HL-60 (cell line): ENCODE measurements at places on chromosomes 12 and 14.

DNA sequence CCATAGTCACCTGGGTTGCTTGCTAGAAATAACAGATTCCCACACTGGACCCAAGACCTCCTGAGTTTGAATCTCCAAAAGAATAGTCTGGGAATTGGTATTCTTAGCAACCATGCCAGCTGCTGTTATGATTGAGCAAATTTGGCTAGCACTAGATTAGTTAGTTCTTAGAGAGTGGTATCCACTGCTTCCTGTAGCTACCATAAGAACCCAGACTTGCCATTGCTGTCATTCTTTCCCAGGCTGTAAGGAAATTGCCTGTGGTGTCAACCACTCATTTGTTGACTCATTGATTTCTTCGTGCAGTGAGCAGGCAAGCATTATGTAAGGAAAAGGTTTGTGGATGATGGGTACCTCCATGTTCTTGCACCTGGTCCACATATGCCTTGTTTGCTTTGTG, 201.8 kb upstream of the RGS6 start:
- DNase-seq, result no peak

DNA sequence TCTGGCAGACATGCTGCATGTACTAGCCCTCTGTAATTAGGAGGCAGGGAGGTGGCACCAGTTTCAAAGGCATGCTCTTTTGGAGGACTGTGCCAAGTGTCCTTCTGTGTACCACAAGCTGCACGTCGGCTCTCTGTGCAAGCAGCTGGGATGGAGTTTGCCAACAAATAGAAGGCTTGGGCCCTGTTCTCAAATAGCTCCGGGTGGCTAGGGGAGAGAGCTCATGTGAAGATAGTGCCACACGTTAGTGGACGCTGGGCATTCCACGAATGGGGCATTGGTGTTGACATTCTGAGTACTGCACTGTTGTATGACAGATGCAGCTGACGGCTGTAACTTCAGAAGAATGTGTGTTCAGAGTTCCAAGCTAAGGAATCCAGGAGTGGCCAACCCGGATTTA, 4.4 kb downstream of the AACS start:
- no peak for DNase-seq

- DNase-seq, result no peak
Observed at GRCh38 chr12:57793920-57794319, 11.3 kb downstream of the TSFM start.

GRCh38 chr14:53567236-53567780, 389.3 kb downstream of the BMP4 start:
- DNase-seq, result no peak

DNA sequence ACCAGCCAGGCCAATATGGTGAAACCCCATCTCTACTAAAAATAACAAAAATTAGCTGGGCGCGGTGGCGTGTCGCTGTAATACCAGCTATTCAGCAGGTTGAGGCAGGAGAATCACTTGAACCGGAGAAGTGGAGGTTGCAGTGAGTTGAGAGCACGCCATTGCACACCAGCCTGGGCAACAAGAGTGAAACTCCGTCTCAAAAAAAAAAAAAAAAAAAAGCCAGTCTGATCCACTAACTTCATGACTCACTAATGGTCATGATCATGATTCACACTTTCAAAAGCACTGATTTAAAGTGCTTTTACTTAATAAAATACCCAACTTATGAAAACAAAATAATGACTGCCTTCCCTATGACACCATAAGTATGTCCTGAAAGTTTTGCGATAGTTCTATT, 38.4 kb upstream of the CPM start:
- DNase-seq, result no peak

GRCh38 chr14:72401632-72402376, 469.6 kb downstream of the RGS6 start:
- DNase-seq, result no peak

- no peak for DNase-seq
Observed at GRCh38 chr14:64580467-64580866, 30.7 kb downstream of the PPP1R36 start.

GRCh38 chr14:89828471-89829165, 125.9 kb downstream of the EFCAB11 start:
- DNase-seq, result no peak

DNA sequence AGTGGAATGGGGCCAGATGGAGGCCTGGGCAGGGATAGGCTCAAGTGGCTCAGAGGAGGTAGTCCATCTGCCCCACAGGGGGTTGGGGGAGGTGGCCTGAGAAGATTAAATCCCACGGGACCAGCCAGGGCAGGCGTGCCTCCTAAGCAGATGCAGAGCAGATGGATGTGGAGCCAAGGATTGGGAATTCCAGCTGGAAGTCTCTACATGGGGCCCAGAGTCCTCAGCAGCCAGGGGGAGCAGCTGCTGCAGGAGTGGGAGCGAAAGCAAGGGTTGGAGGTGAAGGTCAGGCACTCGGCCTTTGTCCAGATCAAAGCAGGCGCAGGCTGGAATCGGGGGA, 42.4 kb upstream of the VRK1 start:
- no peak for DNase-seq

DNA sequence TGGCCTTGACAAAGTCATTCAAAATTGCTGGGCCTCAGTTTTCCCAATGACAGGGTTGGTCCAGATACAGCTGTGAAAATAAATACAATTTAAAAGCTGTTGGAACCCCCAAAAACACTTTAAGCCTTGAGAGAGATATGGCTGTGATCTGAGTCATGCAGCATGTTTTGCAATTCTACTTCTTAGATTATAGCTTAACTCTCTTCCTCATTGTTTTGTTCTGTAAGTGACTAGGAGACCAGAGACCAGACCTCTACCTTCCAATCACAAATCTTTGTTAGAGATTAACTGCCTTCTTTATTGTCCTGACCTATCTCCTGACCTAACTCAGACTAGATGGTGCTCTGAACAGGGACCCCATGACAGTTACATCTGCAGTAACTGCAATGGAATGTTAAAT, 198.1 kb downstream of the STXBP6 start:
- no peak for DNase-seq

DNA sequence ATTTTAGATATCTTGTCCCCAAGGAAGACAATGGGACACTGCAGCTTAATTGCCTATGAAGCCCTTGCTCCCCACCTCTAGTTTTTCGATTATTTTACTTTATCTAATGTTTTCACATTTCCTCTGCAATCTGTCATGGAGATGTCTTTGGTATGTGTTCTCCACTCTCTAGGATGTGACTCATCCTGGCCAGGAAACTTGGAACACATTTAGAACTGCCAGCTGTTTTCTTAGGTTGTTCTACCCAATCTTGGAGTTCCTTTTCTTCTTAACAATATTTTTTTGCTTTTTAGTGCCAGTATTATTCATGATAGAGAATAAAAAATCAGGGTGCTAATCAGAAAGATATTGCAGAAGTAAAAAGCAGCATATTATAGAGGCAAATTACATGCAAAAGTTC, 101.7 kb upstream of the CLEC14A start:
- no peak for DNase-seq

GRCh38 chr14:49977126-49977841, 84.4 kb downstream of the ARF6 start:
- DNase-seq, result peak; percentile 59

DNA sequence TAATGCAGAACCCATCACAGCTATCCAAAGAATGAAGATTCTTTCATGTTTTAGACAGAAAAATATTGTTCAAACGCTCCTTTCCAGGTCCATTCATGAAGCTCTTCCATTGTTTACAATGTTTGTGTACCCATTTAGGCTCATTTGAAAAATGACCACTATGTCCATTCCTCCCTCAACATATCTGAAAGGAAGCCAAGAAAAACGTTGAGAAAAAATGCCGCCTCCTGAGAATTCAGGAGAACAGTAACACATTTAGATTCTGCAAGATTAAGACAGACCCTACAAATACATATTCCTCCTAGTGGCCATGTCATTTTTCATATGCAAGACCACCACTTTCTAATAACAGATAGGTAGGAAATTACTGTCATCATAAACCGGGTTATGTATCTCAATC, 124.4 kb downstream of the SLC25A21 start:
- no peak for DNase-seq

DNA sequence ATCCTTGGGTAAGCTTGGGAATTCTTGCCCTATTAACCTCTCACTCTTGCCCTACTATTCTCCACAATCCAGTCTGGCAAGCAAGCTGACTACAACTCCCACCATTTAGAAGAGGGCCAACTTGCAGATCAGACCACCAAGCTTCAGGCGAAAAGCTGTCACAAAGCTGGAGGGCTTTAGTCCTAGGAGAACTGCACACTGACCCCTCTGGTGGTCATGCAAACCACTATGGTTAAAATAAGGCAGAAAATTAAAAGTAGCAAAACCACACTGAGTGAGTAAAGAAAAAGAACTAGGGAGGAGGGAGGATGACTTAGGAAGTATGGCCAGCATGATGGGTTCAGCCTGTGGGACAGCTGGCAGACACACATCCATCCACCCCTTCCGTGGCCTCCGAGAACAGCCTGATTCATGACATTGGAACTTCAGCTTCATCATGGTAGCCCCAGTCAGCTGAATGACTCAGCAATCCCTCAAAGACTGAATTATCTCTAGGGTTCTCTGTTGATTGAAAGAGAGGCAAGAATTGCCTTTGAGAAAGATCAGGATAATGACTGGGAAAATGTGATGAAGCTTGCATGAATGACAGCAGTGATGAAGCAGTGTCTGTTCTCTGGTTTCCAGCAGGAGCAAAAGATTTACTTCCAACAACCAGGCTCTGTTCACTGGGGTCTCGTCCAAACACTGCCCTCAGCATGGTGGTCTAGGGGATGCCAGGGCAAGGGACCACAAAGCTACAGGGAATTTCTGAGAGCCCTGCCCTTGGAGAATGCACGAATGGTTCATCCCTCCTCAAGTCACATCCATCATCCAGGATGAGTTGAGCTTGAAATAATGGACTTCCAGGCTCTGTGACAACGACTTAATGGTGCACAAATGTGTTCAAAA, 24.4 kb downstream of the PITPNM2 start:
- no peak for DNase-seq

DNA sequence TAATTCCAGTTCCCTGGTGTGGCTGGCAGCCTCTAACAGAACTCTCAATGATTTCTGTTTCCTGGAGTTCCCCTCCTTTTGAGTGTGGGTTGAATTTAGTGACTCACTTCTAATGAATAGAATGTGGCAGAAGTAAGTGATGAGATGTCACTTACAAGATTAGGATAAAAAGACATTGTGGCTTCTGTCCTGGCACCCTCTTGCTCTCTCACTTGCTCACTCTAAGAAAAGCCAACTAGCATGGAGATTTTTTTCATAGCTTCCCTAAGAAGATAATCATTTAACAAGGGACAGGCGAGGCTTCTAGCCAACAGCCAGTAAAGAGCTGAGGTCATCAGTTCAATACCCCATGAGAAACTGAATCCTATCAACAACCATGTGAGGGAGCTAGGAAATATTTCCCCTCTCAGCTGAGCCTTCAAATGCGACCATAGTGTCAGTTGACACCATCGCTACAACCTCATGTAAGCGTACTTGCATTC, 156.7 kb downstream of the TMTC3 start:
- no peak for DNase-seq

- no peak for DNase-seq
Observed at GRCh38 chr12:113235976-113236375, 14.7 kb downstream of the TPCN1 start.

DNA sequence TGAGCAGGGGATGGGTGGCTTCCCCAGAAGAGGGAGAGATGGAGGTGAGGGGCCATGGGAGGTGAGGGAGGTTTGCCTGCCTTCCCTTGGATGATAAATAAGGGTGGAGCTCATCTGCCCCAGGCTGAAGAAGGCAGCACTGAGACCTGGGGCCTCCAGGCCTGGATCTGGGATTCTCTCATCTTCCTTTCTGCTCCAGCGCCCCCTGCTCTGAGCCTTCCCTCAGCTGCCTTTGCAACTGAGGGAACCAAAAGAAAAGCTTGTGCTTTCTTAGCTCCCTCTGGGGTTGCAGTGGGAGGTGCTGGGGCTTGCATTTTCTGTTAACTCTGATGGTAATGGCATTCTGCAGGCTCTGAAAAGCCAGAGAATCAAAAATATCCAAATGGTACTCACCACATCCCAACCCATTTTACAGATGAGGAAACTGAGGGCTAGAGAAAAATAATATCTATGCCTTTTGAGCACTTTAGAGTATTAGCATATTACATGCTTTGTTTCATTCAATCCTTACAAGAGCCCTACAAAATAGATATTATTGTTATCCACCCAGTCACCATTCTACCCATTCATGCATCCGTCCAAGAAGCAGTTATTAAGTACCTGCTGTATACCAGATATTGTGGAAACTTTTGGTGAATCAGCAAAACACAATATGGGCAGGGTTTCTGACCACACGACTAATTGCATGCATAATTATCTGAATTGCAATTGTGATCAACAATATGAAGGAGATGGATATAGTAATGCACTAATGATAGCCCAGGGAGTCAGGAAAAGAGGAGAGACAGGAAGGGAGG, 102.2 kb downstream of the WSCD2 start:
- no peak for DNase-seq

- DNase-seq, result no peak
Observed at GRCh38 chr14:104604458-104605449, at the start of gene TMEM179. TSS of gene TMEM179 (minus strand) at chr14:104604772. CDS start at chr14:104604741, 31 bp downstream.
